Endothelial cell (in vitro differentiated cells): ENCODE measurements at places on chromosomes 6 and 20.

- no peak for DNase-seq
These were observed 38.9 kb downstream of the BICRAL start for GRCh38 chr6:42820512-42821340.

DNA sequence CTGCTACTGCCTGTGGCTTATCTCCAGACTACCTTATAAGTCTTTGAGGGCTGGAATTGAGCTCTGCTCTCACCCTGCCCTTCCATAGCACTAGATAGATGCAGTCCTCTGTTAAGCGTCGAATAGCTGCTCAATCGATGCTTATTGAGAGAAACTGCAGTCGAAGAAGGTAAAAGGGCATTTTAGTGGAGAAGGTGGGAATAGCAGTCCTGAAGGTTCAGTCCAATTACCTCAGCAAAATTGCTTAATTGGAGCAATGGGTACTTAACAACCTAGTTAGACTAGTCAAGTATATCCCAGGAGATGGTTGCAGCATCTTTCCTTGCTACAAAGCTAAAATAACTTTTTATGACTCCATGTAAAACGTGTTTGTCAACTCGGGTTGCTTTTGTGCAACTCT is 66.8 kb upstream of the NT5E start:
- DNase-seq: no peak

DNA sequence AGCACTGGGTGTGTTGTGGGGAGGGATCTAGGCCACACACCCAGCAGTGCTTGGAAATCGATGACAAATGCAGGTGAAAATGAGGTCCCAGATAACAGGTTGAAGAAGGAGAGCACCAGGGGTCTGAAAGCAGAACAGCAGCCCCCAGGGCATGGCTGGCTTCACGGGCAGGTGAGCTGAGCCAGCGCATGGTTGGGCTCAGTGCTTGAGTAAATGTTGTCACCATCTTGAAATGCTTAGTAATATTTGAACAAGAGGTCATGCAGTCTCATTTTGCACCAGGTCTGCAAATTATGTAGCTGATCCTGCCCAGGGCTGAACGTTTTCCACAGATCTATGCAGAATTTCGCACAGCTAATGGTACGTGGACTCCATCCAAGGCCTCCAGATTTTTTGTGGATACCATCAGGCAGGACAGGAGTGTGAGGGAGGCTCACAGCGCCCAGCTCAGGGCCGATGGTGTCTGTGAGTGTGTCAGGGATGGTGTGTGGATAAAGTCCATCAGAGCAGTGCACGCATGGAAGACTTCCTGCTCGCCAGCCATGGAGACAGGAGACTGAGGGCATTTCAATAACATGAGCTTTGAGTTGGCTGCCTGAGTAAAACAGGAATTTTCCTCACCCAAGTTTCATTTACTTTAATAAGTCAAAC is 53.1 kb upstream of the SNX9 start:
- no peak for DNase-seq

- no peak for DNase-seq
These were observed 44.6 kb upstream of the LRFN2 start for GRCh38 chr6:40631744-40632143.

DNA sequence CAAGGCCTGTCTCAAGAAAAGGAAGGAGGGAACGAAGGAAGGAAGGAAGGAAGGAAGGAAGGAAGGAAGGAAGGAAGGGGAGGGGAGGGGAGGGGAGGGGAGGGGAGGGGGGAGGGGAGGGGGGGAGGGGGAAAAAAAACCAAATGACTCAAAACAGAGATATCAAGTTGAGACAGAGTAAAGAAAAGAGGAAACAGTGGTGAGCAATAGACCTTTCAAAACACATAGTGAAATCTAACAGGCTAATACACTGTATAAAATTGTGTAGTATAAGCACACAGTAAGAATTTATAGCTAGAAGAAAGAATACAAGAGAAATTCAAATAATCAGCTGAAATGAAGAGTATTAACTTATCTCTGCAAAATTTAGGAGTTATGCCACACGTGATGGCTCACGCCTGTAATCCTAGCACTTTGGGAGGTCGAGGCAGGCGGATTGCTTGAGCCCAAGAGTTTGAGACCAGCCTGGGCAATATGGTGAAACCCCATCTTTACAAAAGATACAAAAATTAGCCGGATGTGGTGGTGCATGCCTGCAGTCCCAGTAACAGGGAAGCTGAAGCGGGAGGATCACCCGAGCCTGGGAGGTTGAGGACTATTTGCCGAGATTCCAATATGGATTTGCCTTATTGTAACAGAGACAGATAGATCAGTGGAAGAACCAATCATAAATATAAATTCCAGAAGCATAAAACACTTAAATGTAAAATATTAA is 123.2 kb downstream of the PRND start:
- no peak for DNase-seq

DNA sequence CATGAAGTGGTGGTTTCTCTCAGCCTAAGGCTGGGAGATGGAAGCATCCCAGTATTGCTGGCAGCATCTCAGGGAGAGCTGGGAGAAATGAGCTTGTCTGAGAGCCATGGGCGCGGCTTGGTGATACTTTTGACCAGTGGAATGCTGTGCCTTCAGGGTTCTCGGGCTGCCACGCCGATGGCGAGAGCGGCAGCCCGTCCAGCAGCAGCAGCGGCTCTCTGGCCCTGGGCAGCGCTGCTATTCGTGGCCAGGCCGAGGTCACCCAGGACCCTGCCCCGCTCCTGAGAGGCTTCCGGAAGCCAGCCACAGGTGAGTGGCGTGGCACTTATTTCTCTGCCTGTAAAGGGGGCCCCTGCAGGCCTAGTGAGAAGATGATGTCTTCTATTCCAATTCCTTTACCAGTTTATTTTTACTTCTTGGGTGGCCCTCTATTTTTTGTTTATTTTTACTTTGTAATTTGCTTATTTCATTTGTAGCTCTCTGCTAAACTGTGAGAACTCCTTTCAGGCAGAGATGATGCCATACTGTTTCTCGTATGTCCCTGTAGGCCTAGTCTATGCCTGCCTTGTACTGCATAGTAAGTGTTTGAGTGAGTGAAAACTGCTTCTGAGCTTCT is 71.7 kb downstream of the ASXL1 start:
- no peak for DNase-seq
